ENCODE measurements at places on chromosomes 1 and 21.

- no peak for DNase-seq
Observed at GRCh38 chr1:106846656-106847055, 209.8 kb upstream of the PRMT6 start.

DNA sequence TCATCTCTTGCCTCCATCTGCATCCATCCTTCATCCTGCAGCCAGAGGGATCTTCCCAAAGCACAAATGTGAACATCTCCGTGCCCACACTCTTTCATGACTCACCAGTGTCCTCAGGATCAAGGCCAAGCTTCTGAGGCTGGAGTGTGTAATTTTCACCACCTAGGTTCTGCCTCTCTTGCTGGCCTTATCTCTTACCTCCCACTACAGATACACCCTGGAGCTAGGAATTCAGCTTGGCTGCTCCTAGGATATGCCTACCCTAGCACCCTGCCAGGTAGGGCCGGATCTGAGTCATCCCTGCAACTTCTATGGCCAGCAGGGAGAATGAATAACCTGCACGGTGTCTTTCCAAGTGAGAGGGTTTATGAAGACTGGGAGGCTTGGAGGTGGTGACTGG lies 208.7 kb upstream of the CSF3R start:
- DNase-seq, result peak; percentile 86

GRCh38 chr21:24781146-24781545 lies 826.1 kb downstream of the MRPL39 start:
- DNase-seq, result no peak

DNA sequence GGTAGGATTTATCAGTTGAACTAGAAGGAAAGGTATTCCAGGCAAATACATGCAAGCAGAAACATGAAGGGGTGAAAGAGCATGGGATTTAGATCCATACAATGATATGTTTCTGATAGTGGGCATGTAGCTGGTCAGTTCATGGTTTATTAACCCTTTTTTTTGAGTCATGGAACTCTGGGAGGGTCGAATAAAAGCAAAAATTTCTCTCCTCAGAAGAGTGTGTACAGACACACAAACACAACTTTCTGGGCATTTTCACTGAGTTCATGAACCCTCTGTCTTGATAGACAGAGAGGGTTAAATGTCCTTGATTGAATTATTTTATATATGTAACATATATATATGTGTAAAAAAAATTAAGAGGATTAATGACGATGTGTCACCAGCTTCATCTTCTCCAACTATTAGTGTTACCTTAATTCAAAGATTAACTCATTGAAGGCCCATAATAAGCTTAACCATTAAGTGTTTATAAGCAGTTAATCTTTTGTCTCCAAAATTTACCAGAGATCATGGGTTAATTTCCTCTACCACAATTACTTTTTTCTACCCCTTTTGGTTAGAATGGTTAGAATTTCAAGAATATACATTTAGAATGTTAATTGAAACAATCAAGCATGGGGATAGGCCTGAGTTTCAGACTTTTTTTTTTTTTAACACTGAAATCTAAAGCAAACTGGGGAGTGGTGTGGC lies 4.6 kb downstream of the JUN start:
- no peak for DNase-seq

DNA sequence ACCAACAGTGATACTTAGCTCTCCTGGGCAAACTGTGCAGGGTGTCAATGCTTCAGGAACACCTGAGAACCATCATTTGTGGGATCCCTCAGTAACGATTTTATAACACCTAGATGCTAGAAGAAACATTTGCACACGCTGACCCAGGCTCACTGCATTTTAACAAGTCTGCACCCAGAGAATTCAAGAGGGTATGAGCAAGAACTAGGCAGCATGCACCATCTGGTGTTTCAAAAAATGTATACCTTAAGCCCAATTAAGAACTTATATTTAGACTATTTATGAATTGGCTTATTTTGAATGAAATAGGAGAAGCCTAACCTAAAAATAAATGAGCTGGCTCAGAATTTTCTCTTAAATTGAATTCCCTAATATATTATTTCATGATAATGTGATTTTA lies 400.5 kb downstream of the GPATCH2 start:
- no peak for DNase-seq
